ENCODE measurements at places on chromosomes 12 and 14. TPM values are rescaled to one million over a fixed set of nuclear protein-coding genes. Genes with fewer than 3 reads are reported as not detected.

- DNase-seq = no peak
- H3K27ac ChIP-seq = no peak overlapping the region
Measured at GRCh38 chr12:89245090-89245489, 107.2 kb downstream of the DUSP6 start.

DNA sequence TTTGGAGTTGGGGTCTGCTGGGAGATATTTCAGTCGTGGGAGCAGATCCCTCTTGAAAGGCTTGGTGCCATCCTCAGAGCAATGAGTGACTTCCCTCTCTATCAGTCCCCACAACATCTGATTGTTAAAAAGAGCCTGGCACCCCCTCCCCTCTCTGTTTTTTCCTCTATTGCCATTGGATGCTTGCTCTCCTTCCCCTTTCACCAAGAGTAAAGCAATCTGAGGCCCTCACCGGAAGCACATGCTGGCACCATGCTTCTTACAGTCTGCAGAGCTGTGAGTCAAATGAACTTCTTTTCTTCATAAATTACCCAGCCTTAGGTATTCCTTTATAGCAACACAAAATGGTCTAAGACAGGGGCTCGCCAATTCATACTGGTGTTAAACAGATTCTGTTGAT, 99.1 kb upstream of the CCND2 start:
- H3K27me3 ChIP-seq = peaks cover 3% of the 10 kb centered on the region
- no peaks in the 10 kb centered on the region for H3K4me1 ChIP-seq
- H3K36me3 ChIP-seq = peaks cover 6% of the 10 kb centered on the region
- no peak for DNase-seq
- H3K27ac ChIP-seq = no peak overlapping the region

- no peaks in the 10 kb centered on the region for H3K4me1 ChIP-seq
- H3K27me3 ChIP-seq = no peaks in the 10 kb centered on the region
- no peak overlapping the region for H3K27ac ChIP-seq
- H3K36me3 ChIP-seq = no peaks in the 10 kb centered on the region
Measured at GRCh38 chr12:99388671-99389195, 258.8 kb upstream of the GARIN6 start.

- peaks cover 26% of the 10 kb centered on the region for H3K36me3 ChIP-seq
- H3K27me3 ChIP-seq = peaks cover 9% of the 10 kb centered on the region
- DNase-seq = no peak
- no peak overlapping the region for H3K27ac ChIP-seq
- no peak overlapping the region for H3K4me3 ChIP-seq
Measured at GRCh38 chr12:57470970-57471656, 8.6 kb downstream of the ARHGAP9 start.

GRCh38 chr12:72197790-72198189, 74.4 kb upstream of the TRHDE start:
- H3K27ac ChIP-seq = no peak overlapping the region
- H3K4me3 ChIP-seq = no peak overlapping the region
- H3K4me1 ChIP-seq = no peaks in the 10 kb centered on the region
- no peak for DNase-seq
- no peaks in the 10 kb centered on the region for H3K36me3 ChIP-seq

- no peak overlapping the region for H3K4me3 ChIP-seq
- H3K27me3 ChIP-seq = no peaks in the 10 kb centered on the region
- H3K36me3 ChIP-seq = no peaks in the 10 kb centered on the region
Measured at GRCh38 chr12:123696207-123696606, 15.9 kb upstream of the ATP6V0A2 start.

DNA sequence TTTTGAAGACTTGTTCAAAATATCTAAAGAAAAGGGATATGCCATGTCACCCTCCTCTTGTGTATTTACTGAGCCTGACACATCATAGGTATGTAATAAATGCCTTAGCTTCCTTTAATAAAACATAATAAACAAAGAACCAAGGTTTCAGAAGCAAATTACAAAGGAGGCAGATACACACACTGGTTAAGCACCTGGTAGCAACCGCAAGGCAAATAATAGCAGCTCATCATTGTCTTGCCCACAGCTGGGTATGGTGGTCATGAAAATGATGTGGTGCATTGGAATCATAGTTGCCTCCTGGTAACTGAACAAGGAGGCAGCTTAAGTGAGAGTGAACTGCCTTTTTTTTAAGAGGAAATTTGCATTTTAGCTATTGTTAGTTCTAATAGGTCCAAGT, 39.0 kb downstream of the PAX9 start:
- no peaks in the 10 kb centered on the region for H3K4me1 ChIP-seq
- no peaks in the 10 kb centered on the region for H3K27me3 ChIP-seq
- no peak for DNase-seq
- H3K27ac ChIP-seq = no peak overlapping the region

GRCh38 chr12:65961190-65962035, 137.1 kb downstream of the HMGA2 start:
- H3K36me3 ChIP-seq = no peaks in the 10 kb centered on the region
- H3K4me1 ChIP-seq = no peaks in the 10 kb centered on the region
- H3K4me3 ChIP-seq = no peak overlapping the region
- H3K27ac ChIP-seq = no peak overlapping the region
- no peaks in the 10 kb centered on the region for H3K27me3 ChIP-seq

DNA sequence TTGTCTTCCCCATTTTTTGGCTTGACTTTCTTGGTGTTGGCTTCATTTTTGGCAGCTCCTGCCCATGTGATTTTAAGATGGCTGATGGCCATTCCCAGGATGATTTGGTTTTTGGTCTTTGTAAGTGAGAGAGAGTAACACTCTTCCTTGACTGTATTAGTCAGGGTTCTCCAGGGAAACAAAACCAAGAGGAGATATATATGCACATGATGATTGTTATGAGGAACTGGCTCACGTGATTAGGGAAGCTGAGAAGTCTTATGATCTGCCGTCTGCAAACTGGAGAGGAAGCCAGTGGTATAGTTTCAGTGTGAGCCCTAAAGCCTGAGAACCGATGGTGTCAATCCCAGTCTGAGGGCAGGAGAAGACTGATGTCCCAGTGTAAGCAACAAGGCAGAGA, 146.6 kb downstream of the NRXN3 start:
- H3K36me3 ChIP-seq = no peaks in the 10 kb centered on the region
- no peaks in the 10 kb centered on the region for H3K27me3 ChIP-seq
- H3K4me3 ChIP-seq = no peak overlapping the region
- peaks cover 14% of the 10 kb centered on the region for H3K4me1 ChIP-seq

DNA sequence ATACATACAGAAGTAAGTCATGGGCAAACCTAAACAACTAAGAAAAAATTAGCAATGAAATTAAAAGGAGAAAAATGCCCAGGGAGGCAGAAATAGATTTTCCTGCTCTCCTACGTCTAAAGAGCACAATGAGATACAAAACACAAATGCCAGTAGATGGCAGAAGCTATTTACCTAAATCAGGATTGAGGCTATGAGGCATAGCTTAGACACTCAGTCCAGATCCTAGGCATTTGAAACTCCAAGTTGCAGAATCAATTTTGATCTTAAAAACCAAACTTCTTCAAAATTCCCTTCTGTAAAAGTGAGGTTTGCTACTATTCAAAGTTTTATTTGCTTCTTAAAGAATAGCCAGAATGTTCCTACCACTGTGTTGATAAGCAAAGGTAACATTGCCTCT, 368.6 kb downstream of the DAD1 start:
- no peak overlapping the region for H3K27ac ChIP-seq
- H3K36me3 ChIP-seq = no peaks in the 10 kb centered on the region

Gene DPPA3
- total RNA-seq = not detected

Gene CLEC6A
- total RNA-seq = not detected

Gene OR6C2
- not detected for total RNA-seq

Gene MSRB3
- 1.6 TPM for total RNA-seq

Gene ACVR1B
- 50.2 TPM for total RNA-seq

Gene RHOJ
- not detected for total RNA-seq
